ENCODE measurements at places on chromosomes 1 and 21. TPM values are rescaled to one million over a fixed set of nuclear protein-coding genes. Genes with fewer than 3 reads are reported as not detected.

DNA sequence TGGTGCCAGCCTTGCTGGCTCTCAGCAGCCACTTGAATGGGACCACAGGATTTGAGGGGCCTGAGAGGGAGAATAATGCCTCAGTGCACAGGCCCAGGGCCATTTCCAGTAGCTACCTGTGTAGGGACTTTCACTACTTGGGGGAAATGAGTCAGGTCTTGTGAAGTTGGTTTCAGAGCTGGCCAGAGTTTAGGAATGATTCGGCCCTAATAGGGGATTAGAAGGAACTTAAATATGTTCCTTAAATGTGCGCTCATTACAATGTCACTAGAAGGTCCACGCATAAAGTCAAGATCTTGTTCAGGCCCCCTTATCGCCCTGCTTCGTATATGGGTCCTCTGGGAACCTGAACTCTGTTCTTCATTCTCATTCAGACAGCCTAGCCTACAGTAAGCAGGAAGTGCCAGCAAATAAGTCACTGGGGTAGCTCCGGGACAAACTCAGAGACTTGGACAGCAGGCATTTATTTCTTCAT is 5.6 kb upstream of the AKR1A1 start:
- DNase-seq, result no peak

Gene SPATA17
- 0.50 TPM for total RNA-seq

GRCh38 chr21:31993826-31994825 is 121.3 kb downstream of the HUNK start:
- DNase-seq, result no peak

DNA sequence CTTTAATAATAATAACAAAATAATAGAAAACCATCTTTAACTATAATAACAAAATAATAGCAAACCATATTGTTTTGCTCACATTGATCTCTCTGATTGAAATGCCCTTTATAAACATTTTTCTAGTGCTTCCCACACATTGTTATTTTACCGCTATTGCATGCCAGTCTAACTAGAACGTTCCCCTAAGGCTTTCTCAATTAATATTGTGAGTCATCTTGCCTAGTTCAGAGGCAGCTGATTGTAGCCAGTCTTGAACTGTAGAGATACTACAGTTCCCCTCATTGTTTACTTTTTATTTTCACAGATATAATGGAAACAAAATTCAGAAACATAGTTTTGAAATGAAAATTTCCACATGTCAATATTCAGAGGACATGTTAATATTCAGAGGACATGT is 192.3 kb upstream of the ADGRL4 start:
- DNase-seq, result no peak

Gene TMEM61
- 2.5 TPM for total RNA-seq

DNA sequence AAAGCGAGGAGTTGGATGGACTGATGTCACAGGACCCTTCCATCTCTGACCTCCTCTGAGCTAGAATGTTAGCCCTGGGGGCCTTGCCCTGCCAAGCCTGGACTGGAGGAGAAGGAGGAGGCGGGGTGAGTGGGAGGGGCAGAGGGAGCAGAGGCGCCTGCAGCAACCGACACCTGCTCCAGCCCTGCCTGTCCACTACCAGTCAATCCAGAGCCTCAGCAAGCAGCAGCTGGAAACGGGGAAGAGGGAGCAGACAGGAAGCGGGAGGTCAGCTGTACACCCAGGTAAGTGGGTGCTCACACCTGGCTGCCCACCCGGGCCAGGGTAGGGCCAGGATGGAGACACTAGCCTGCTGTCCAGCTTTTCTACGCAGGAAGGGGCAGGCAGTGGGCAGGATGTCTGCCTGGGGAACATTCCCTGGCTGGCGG is at the start of gene IGFN1:
TSS of gene IGFN1 (plus strand) at position 201 of the 428 bp plus-strand sequence. CDS start 2,470 bp downstream, outside the sequence.
- no peak for DNase-seq
